Effector CD4-positive, alpha-beta T cell (primary cell): ENCODE measurements at places on chromosomes 1 and 21.

DNA sequence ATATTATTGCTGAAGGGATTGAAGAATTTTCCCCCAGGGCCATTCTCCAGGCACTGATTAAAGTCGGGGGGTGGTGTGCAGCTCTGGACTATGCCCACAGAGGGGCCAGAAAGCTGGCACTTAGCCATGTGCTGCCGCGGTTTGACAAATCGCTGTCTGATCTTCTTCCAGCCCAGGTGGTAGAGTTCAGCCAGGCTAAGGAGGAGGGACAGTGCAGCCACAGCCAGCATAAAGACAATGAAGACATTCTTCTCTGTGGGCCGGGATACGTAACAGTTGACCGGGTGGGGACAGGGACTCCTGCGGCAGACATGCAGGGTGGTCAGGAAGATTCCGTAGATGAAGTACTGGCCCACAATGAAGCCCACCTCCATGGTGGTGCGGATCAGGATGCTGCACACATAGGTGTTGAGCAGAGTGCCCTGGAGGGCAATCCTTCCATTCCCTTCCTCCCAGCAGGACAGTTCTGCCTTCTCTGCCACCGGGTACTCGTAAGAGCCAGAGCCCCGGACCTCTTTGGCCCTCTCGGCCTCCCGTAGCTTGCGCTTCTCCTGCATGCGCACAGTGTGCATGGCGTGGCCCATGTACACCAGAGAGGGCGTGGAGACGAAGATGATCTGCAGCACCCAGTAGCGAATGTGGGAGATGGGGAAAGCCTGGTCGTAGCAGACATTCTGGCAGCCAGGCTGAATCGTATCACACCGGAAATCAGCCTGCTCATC is 1.9 kb downstream of the GJA5 start:
- no peak for DNase-seq

- DNase-seq, result no peak
These were observed 19.4 kb downstream of the PLEKHM2 start for GRCh38 chr1:15703562-15703961.

GRCh38 chr1:92480813-92481598 is 5.7 kb downstream of the GFI1 start:
- DNase-seq, result no peak

GRCh38 chr1:20290624-20291597 is at the start of gene VWA5B1:
Gene VWA5B1 (plus strand): TSS chr1:20290875. CDS start chr1:20310602, 19,727 bp downstream.
- DNase-seq, result no peak

- no peak for DNase-seq
These were observed 123.0 kb upstream of the IGSF21 start for GRCh38 chr1:17984583-17984982.

DNA sequence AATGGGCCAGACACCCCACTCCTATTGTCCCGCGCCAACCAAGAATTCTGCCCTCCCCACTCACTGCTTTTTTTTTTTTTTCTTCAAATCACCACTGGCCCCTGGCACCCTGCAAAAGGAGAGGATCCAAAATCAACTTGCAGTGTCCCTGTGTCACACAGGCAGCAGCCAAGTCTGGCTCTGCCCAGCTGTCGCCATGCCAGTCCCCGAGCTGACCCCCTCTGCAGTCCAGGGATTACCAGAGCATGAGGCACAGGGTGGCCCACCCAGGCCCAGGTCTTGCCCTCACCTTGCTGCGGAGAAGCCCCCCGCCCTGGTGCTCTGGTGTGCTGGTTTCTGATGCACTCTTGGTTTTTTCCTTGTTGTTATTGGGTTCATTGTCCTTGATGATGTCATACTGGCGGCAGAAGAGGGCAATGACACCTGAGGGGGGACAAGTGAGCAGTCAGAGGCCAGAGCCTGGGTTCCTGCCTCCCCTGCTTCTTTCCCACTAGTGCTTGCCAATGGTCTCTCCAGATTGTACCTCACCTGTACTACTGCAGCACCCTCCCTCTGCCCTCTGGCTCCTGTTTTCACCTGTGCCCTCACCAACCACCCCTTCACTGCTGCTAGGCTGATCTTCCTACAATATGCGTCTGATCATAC is 6.2 kb downstream of the FNDC5 start:
- DNase-seq, result no peak

DNA sequence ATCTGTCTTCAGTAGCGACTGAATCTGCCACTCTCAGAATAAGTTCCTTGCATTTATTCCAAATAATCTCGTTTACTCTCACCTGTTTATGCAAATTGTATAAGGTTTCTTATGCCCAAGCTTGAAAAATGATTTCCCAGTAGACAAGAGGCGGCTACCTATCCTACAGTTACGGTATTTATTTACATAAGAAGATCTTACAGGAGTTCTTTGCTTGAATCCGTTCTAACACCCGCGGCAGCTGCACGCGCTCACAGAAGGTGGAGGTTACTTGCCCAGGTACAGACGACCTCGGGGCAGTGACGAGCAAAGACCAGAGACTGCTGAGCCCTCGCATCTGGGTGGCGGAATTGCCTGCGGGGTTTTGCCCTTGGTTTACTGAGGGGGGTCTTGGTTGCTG is 79.9 kb downstream of the SKI start:
- no peak for DNase-seq

DNA sequence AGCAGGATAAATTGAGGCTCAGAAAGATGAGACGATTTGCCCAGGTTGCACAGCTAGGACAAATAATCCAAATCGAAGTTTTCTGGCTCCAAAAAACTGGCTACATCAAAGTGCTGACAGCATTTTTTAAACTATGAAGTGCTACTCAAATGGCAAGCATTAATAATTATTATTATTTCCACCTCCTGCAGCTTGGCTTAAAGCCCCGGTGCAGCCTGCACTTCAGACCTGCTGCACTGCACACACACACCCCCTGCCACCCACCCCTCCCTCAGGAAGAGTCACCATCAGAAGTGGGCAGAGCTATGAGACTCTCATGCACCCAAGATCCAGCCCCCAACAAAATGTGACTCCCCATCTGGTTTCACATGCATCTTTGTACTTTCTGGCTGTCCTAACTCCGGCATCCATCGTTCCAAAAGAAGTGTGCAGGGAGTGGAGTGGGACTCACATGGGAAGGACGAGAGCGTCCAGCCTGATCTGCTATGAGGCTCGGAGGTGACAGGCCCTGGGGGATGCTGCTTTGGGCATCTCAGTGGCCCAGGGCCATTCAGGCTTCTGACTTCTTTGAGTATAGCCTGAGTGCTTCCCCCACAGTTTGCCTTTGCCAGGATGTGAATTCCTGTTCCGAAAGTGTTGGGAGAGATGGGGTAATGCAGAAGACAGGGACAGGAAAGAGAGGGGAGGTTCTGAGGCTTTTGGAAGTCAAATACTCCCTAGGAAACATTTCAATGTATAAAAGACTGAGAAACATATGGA is 65.0 kb upstream of the FAM20B start:
- no peak for DNase-seq
